Type B pancreatic cell (in vitro differentiated cells): ENCODE measurements at places on chromosomes 13 and 19. TPM values are rescaled to one million over a fixed set of nuclear protein-coding genes. Genes with fewer than 3 reads are reported as not detected.
A peak's percentile ranks its signal among the peaks of the same experiment; 100 is the strongest.

FTL gene
- 1,657 and 2,039 TPM in 2 replicates for total RNA-seq

SWSAP1 gene
- 2.7 and 4.3 TPM in 2 replicates for total RNA-seq

GZMM gene
- 0.34 TPM in 1 of 2 replicates, not detected in the other for total RNA-seq

ZNF540 gene
- 1.1 and 2.3 TPM in 2 replicates for total RNA-seq

DNA sequence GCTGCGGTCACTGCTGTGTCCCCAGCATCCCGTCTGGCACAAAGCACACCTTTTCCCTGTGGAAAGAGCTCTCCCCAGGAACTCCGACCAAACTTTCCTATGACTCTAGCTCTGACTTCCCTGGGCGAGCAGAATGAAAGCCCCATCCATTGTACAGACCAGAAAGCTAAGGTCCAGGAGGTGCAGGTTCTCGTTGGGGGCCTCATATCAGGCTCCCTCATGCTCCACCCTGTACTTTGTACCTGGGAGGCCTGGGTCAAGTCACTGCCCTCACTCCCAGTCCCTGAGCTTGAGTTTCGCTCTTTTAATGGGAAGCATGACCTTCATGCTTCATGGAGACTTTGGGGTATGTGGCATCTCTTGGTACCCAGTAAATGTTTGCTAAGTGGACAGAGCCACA lies 18.4 kb downstream of the CYTH2 start:
- no peak overlapping the region for H3K4me3 ChIP-seq
- H3K27ac ChIP-seq, result no peak overlapping the region
- H3K4me1 ChIP-seq, result peaks cover 20% of the 10 kb centered on the region

GRCh38 chr13:60398907-60399589 lies 2.0 kb downstream of the TDRD3 start:
- H3K27me3 ChIP-seq, result no peaks in the 10 kb centered on the region
- peak overlapping the region; percentile 90 for H3K4me3 ChIP-seq
- peak overlapping the region; percentile 90 for H3K27ac ChIP-seq
- DNase-seq, result no peak

DNA sequence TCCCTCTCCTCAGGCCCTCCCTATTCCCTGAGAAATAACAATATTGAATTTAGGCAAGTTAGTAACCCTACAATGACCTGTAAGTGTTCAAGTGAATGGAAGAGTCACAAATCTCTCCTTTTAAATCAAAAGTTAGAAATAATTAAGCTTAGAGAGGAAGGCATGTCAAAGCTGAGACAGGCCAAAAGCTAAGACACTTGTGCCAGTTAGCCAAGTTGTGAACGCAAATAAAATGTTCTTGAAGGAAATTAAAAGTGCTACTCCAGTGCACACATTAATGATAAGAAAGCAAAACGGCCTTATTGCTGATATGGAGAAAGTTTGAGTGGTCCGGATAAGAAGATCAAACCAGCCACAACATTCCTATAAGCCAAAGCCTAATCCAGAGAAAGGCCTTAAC lies 120.9 kb downstream of the RBM26 start:
- DNase-seq, result no peak
- H3K4me1 ChIP-seq, result peaks cover 5% of the 10 kb centered on the region
- no peak overlapping the region for H3K4me3 ChIP-seq
- H3K36me3 ChIP-seq, result no peaks in the 10 kb centered on the region
- no peaks in the 10 kb centered on the region for H3K27me3 ChIP-seq
- no peak overlapping the region for H3K27ac ChIP-seq

- peaks cover 65% of the 10 kb centered on the region for H3K27me3 ChIP-seq
- DNase-seq, result peak; percentile 70
- H3K27ac ChIP-seq, result peak within 1 kb of the TSS; percentile 92
Measured at GRCh38 chr19:40217934-40218890, at the start of gene TTC9B. TTC9B (minus strand) TSS chr19:40218384; CDS start chr19:40218381, 3 bp downstream.

DNA sequence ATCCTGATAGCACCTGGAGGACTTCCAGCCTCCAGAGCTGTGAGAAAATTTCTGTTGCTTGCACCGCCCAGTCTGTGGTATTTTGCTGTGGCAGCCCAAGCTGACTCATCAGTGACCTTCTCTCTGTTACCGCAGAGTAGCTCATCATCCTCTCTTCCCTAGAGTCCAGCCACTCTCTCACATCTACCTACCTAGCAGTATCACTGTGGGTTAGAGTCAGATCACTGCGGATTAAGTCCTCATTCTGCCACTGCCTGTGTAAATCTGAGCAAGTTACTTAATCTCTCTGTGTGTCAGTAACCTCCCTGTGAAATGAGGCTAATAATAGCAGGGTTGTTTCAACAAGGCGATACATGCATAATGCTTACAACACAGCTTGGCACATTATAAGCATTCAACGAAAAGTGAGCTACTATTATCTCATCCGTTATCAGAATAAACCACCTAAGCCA lies 40.3 kb upstream of the USPL1 start:
- H3K27ac ChIP-seq, result no peak overlapping the region
- no peak for DNase-seq
- peaks cover 4% of the 10 kb centered on the region for H3K36me3 ChIP-seq
- no peak overlapping the region for H3K4me3 ChIP-seq

DNA sequence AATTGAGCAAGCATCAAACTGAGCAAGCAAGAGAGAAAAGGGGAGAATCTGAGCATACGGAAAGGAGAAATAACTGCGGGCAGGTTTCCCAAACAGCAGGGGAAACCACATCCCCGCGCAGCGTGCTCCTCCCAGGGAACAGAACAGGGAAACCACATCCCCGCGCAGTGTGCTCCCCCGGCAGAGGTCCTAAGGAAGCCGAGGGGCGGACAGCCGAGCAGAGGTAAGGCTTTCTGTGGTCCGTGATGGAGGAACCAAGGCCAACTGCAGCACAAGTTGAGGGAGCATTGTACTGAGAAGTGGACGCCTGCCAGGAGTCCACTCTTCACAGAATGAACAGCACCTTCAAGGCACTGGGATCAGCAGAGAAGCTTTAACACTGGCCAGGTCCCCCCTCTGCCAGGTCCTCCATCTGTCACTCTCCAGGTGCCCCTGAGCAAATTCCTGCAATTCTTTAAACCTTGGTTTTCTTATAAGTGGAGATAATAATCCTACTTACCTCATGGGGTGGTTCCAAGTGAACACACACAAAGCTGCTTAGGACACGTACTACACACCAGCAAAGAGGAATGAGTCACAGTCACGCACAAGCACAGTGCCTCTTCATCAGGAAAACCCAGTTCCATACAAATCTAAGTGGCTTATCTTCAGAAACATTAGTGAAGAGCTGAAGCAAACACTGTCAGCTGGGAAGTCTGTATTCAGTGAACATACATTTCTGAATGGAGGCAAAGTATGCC lies 23.0 kb upstream of the LAMP1 start:
- peaks cover 4% of the 10 kb centered on the region for H3K36me3 ChIP-seq
- peaks cover 16% of the 10 kb centered on the region for H3K4me1 ChIP-seq
- H3K27ac ChIP-seq, result peak overlapping the region; percentile 83
- no peaks in the 10 kb centered on the region for H3K27me3 ChIP-seq
- H3K4me3 ChIP-seq, result peak overlapping the region; percentile 17

DNA sequence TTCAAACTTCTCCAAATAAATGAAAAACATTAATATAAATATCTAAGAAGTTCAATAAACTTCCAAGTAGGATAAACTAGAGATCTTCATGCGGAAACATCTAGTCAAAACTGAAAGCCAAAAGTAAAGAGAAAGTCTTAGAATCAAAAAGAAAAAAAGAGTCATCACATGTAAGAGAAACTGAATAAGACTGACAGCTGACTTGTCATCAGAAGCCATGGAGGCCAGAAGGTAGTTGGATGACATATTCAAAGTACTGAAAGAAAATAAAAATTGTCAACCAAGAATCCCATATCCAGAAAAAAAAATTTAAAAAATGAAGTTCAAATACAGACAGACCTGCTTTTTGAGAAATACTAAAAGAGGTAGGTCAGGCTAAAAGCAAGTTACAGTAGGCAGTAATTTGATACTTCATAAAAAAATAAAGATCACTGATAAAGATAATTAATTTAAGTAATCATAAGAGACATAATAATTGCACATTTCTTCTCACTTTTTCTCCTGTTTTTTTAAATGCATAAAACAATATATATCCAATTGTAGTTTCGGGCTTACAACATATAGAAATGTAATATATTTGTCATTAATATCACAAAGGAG lies 327.6 kb upstream of the PCDH9 start:
- H3K36me3 ChIP-seq, result no peaks in the 10 kb centered on the region
- H3K4me1 ChIP-seq, result no peaks in the 10 kb centered on the region
- no peaks in the 10 kb centered on the region for H3K27me3 ChIP-seq

DNA sequence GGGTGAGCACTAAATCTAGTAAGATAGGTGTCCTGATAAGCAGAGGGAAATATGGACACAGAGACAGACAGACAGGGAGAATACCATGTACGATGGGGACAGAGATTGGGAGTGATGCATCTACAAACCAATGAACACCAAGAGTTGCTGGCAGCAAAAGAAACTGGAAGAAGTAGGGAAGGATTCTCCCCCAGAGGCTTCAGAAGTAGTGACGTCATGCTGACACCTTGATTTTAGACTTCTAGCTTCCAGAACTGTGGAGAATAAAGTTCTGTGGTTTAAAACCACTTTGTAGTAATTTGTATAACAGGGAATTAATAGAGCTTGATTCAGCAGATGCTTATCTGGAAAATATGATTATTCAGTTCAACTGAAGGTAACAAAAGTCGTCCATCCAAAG lies 66.1 kb downstream of the SLC10A2 start:
- no peak for DNase-seq
- H3K36me3 ChIP-seq, result no peaks in the 10 kb centered on the region
- H3K27me3 ChIP-seq, result no peaks in the 10 kb centered on the region
- H3K4me1 ChIP-seq, result peaks cover 24% of the 10 kb centered on the region
- H3K4me3 ChIP-seq, result no peak overlapping the region
- H3K27ac ChIP-seq, result no peak overlapping the region

- H3K27ac ChIP-seq, result peak overlapping the region; percentile 5
- no peak overlapping the region for H3K4me3 ChIP-seq
- peaks cover 4% of the 10 kb centered on the region for H3K4me1 ChIP-seq
- no peaks in the 10 kb centered on the region for H3K27me3 ChIP-seq
- no peak for DNase-seq
Measured at GRCh38 chr13:46468570-46469463, 81.8 kb upstream of the RUBCNL start.

DNA sequence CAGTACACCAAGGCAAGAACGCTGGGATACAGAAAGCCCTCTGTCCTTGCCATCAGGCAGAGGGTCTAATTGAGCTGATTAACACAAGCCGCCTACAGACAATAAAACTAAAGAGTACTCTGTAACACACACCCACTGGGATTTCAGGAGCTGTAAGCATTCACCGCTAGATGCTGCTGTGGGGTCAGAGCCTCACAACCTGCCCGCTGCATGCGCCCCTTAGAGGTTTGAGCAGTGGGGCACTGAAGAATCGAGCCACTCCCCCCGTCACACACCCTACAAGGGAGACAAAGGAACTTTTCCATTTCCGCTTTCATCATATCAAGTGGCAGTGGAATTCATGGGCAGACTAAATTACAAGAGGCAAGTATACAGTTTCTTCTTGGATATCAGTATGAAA lies 1080.6 kb downstream of the PCDH17 start:
- H3K27me3 ChIP-seq, result no peaks in the 10 kb centered on the region
- no peaks in the 10 kb centered on the region for H3K4me1 ChIP-seq
- H3K36me3 ChIP-seq, result no peaks in the 10 kb centered on the region
- DNase-seq, result no peak
- no peak overlapping the region for H3K4me3 ChIP-seq

DNA sequence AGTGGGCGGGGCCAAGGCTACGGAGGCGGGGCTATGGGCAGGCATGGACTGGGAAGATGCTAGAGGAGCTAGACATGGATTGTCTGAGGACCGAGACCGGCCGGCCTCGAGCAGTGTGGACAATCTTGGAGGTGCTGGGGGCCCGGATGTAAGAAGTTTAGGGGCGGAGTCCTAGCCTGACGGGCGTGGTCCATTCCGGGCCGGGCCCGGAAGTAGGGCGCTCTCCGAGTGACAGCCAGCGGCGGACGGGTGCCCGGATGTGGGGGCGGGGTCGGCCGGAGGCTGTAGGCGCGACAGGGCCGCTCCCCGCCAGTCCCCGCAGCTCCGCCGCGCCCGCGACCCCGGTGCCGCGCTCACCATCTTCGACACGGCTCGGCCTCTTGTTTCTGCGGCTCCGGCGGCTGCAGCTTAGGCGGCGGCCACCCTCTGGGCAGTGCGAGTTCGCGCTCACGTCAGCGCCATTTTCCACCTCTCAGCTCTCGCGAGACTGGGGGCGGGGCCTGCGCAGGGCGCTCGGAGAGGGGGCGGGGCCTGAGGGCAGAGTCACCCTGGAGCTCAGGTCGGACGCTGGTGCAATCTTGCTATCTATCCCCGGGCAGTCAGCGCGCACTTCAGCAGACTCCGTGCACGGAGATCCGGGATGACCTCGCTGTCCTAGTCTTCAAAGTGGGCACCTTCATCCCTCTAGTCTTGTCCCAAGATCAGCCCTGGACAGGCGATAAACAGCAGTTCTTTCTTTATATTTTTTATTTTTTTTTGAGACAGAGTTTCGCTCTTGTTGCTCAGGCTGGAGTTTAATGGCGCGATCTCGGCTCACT lies at the start of gene ZNF414:
TSS of gene ZNF414 (minus strand) at position 481 of the 818 bp plus-strand sequence. CDS start at position 360, 121 bp downstream.
- DNase-seq, result peak; percentile 97
- peak within 1 kb of the TSS; percentile 94 for H3K4me3 ChIP-seq
- peaks cover 13% of the 10 kb centered on the region for H3K4me1 ChIP-seq
- H3K27me3 ChIP-seq, result peaks cover 5% of the 10 kb centered on the region
- peak within 1 kb of the TSS; percentile 98 for H3K27ac ChIP-seq
- peaks cover 3% of the 10 kb centered on the region for H3K36me3 ChIP-seq

GRCh38 chr13:23985060-23985459 lies 87.8 kb upstream of the C1QTNF9B start:
- no peak overlapping the region for H3K4me3 ChIP-seq
- H3K27me3 ChIP-seq, result no peaks in the 10 kb centered on the region
- H3K4me1 ChIP-seq, result peaks cover 24% of the 10 kb centered on the region
- no peak for DNase-seq
- H3K27ac ChIP-seq, result no peak overlapping the region

- no peak within 1 kb of the TSS for H3K27ac ChIP-seq
- H3K36me3 ChIP-seq, result no peaks in the 10 kb centered on the region
- peaks cover 48% of the 10 kb centered on the region for H3K27me3 ChIP-seq
- H3K4me1 ChIP-seq, result peaks cover 22% of the 10 kb centered on the region
Measured at GRCh38 chr13:24680258-24680920, at the start of gene ATP12A. ATP12A (plus strand) TSS chr13:24680408; CDS start chr13:24680744, 336 bp downstream.

DNA sequence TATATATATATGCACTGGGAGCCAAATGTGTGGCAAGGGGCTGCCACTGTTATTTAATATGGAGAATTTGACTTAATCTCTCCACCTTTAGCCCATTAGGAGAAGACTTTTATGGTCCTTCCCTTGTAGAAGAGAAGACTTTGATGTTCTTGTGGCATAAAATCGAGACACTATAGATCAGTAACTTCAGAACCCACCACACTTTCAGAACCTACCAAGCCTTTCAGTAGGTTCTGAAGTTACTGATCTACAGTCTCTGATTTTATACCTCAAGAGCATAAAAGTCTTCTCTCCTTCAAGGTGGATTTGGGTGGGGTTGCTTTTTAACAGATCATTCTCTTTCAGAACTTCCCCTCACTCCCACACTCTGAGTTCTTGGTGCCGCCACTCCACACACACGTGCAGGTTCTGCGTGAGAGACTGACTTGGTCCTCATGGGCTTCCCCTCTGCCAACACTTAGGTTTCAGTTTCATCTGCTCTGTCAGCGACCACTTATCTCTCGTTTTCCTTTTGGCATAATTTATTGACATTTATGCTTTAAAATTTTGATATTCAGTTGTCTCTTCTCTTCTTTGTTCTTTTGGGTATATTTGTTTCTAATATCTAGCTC lies 213.4 kb upstream of the PCDH17 start:
- H3K4me3 ChIP-seq, result no peak overlapping the region
- no peaks in the 10 kb centered on the region for H3K36me3 ChIP-seq
- no peaks in the 10 kb centered on the region for H3K4me1 ChIP-seq
- H3K27me3 ChIP-seq, result no peaks in the 10 kb centered on the region
- DNase-seq, result no peak
- no peak overlapping the region for H3K27ac ChIP-seq

GRCh38 chr13:48592688-48593049 lies 59.8 kb upstream of the RCBTB2 start:
- no peak overlapping the region for H3K27ac ChIP-seq
- no peaks in the 10 kb centered on the region for H3K27me3 ChIP-seq
- no peaks in the 10 kb centered on the region for H3K36me3 ChIP-seq
